ENCODE measurements at places on chromosomes 7 and 10. TPM values are rescaled to one million over a fixed set of nuclear protein-coding genes. Genes with fewer than 3 reads are reported as not detected.

The CFAP58 gene
- total RNA-seq, result 0.40 TPM

The SAMD9L gene
- 26.5 TPM for total RNA-seq

The FAM24B gene
- total RNA-seq, result 14.1 TPM

The WNT8B gene
- total RNA-seq, result not detected

The NOS3 gene
- 96.3 TPM for total RNA-seq

The C7orf57 gene
- total RNA-seq, result not detected

The BTBD16 gene
- total RNA-seq, result not detected

The SLC13A1 gene
- total RNA-seq, result not detected

The BCAP29 gene
- total RNA-seq, result 310 TPM

The NEUROD6 gene
- total RNA-seq, result not detected

The SFTPD gene
- total RNA-seq, result not detected

The YAE1 gene
- total RNA-seq, result 33.8 TPM

The PRSS37 gene
- not detected for total RNA-seq

The FOXP2 gene
- 0.40 TPM for total RNA-seq

The SPDYE5 gene
- total RNA-seq, result under 0.01 TPM

The IFIT2 gene
- 2.4 TPM for total RNA-seq

The PFKFB3 gene
- 25.9 TPM for total RNA-seq

The CADPS2 gene
- 74.7 TPM for total RNA-seq

The TRIM50 gene
- not detected for total RNA-seq

The SPAM1 gene
- not detected for total RNA-seq

The SLF2 gene
- total RNA-seq, result 41.2 TPM

The OGDHL gene
- total RNA-seq, result 0.27 TPM

The AKR1C1 gene
- 7.2 TPM for total RNA-seq

The WASHC2A gene
- total RNA-seq, result 44.7 TPM

The EPHA1 gene
- under 0.01 TPM for total RNA-seq

The SLC16A9 gene
- total RNA-seq, result 1.5 TPM

The ZMIZ2 gene
- 19.8 TPM for total RNA-seq

The TAS2R41 gene
- not detected for total RNA-seq

The MYL10 gene
- not detected for total RNA-seq

The TMEM270 gene
- not detected for total RNA-seq

The HOXA5 gene
- 12.7 TPM for total RNA-seq

The POM121 gene
- 13.6 TPM for total RNA-seq

The WNT16 gene
- total RNA-seq, result not detected

The ADARB2 gene
- 0.07 TPM for total RNA-seq

The RGS10 gene
- 35.9 TPM for total RNA-seq

The FEZF1 gene
- not detected for total RNA-seq

The CFTR gene
- not detected for total RNA-seq

The PLAC9 gene
- total RNA-seq, result 4.9 TPM
